ENCODE measurements at places on chromosomes 5 and 9. TPM values are rescaled to one million over a fixed set of nuclear protein-coding genes. Genes with fewer than 3 reads are reported as not detected.
A peak's percentile ranks its signal among the peaks of the same experiment; 100 is the strongest.

DNA sequence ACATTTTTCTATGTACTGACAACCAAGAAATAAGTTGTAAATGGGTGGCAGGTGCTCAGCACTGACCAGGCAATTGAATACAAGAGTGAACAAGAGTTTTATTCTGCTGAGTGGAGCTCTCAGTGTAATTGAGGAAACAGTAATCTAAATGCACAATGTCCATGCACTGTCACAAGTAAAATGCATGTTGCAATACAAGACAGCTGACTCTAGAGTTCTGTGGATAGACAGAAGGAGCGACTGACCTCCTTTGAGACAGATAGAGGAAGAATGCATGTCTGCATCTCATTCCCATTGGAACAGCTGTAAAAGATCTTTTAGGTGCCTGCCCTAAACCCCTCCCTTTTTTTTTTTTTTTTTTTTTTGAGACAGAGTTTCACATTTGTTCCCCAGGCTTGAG lies 299.0 kb downstream of the FBXL7 start:
- no peak overlapping the region for H3K27ac ChIP-seq
- H3K4me3 ChIP-seq, result no peak overlapping the region
- DNase-seq, result no peak
- H3K36me3 ChIP-seq, result no peaks in the 10 kb centered on the region
- H3K4me1 ChIP-seq, result peaks cover 4% of the 10 kb centered on the region

Gene GABRA1
- total RNA-seq, result not detected

DNA sequence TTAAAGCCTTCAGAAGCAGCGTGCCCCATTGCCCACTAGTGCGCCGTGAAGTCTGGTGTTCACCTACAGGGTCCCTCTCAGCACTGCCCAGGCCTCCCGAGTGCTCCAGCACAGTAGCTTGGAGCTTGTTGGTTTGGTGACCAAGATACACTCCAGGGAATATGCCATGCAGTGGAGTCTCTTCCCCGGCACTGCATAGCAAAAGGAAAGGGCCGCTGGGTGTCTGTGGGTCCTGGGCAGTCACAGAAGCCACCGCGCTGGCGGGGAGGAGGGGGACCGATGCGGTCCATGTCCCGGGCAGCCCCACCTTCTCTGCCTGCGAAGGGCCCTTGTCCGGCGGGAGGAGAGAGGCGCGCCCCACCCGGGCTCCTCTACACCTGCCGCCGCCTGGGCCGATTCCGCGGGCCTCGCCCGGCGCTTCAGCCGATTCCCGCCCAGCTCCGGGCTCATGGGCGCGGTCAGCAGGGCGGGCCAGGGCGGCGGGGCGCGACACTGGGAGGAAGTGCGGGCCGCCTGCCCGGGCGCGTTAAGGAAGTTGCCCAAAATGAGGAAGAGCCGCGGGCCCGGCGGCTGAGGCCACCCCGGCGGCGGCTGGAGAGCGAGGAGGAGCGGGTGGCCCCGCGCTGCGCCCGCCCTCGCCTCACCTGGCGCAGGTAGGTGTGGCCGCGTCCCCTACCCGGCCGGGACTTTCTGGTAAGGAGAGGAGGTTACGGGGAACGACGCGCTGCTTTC lies at the start of gene SYK:
SYK (plus strand) TSS at position 579 of the 732 bp plus-strand sequence. CDS start 42,080 bp downstream, outside the sequence.
- no peaks in the 10 kb centered on the region for H3K36me3 ChIP-seq
- no peak for DNase-seq
- no peaks in the 10 kb centered on the region for H3K27me3 ChIP-seq
- peak within 1 kb of the TSS; percentile 27 for H3K4me3 ChIP-seq

DNA sequence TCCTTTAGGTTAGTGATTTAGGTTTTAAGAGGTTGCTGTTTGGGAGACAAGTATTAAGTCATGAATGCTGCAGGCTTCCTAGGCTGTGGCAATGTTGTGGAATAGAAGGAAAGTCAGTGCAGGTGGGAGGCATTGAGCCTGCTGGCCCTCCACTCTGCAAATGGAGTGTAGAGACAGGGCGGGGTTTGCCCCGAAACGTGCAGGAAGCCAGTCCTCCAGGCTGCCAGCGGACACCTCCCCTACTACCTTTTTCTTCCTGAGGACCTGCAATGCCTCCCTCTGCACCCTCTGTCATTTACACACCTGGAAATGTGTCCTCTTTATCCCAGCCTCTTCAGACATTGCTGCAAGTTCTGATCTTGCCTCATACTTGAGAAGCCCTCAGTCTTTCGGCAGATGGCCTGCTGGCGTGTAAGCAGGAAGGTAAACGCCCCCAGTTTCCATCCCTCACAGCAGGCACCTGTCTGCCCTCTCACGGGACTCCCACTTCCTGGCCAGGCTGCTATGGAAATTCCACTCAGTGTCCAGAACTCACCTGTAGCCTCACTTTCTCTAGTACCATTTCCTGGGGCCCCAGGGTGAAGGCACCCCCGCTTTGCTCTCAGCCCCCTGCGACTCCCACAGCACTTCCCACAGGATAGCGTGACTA lies 81.6 kb upstream of the BOD1 start:
- no peaks in the 10 kb centered on the region for H3K4me1 ChIP-seq
- H3K4me3 ChIP-seq, result no peak overlapping the region
- no peak overlapping the region for H3K27ac ChIP-seq

GRCh38 chr5:59768152-59769040 lies 125.1 kb downstream of the PDE4D start:
- H3K27ac ChIP-seq, result no peak overlapping the region
- H3K36me3 ChIP-seq, result no peaks in the 10 kb centered on the region
- H3K4me1 ChIP-seq, result no peaks in the 10 kb centered on the region
- DNase-seq, result peak; percentile 22
- H3K4me3 ChIP-seq, result peak overlapping the region; percentile 46
- no peaks in the 10 kb centered on the region for H3K27me3 ChIP-seq

GRCh38 chr9:18208166-18209059 lies 265.5 kb upstream of the ADAMTSL1 start:
- H3K27ac ChIP-seq, result no peak overlapping the region
- DNase-seq, result peak; percentile 29
- no peaks in the 10 kb centered on the region for H3K36me3 ChIP-seq
- no peaks in the 10 kb centered on the region for H3K4me1 ChIP-seq
- H3K4me3 ChIP-seq, result no peak overlapping the region

Gene FCN1
- total RNA-seq, result not detected

Gene PCDHB5
- 8.7 TPM for total RNA-seq

DNA sequence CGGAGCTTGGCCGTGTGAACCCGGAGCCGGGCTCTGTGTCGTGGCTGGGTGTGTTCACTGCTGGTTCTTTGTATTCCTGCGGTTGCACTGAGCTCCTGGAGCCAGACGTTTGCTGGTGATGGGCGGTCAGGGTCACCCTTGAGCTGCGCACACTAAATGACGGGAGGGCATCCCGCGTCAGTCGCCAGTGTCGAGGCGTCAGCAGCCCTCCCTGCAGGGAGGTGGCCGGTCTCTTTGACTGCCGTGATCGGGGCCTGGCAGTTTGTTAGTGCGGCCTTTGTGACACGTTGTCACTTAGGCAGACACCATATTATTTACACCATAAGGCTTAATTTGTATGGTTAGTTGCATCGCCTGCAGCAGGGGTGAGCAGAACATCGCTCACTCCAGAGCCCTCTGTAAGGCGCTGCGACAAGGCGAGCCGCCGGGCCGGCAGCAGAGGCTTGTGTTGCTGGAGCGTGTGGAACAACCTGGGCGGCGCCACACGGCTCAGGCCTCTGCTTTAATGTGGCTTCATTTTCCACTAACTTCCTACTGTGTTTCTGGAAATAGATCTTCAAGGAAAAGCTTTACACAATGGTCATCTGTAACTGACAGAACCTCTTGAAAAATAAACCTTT lies 8.3 kb downstream of the NDUFS6 start:
- H3K4me3 ChIP-seq, result no peak overlapping the region
- H3K27ac ChIP-seq, result no peak overlapping the region
- no peaks in the 10 kb centered on the region for H3K27me3 ChIP-seq
- no peaks in the 10 kb centered on the region for H3K4me1 ChIP-seq

GRCh38 chr9:123605286-123605685 lies 249.3 kb downstream of the CRB2 start:
- no peak for DNase-seq
- no peak overlapping the region for H3K27ac ChIP-seq
